Activated CD4-positive, alpha-beta T cell treated with anti-CD3 and anti-CD28 coated beads for 36 hours (primary cell): ENCODE measurements at places on chromosomes 11 and 22. TPM values are rescaled to one million over a fixed set of nuclear protein-coding genes. Genes with fewer than 3 reads are reported as not detected.

Gene CARD18
- total RNA-seq = not detected

Gene NLRP14
- 0.11 TPM for total RNA-seq

Gene CNTF
- total RNA-seq = 1.6 TPM

Gene RIBC2
- total RNA-seq = 6.3 TPM

Gene OR2AG1
- not detected for total RNA-seq

Gene SRRD
- 28.5 TPM for total RNA-seq

Gene IGSF9B
- total RNA-seq = 79.0 TPM

Gene BIK
- total RNA-seq = 1.4 TPM

Gene CYP2R1
- total RNA-seq = 13.1 TPM

Gene OR8G5
- not detected for total RNA-seq

Gene FLRT1
- total RNA-seq = 0.21 TPM

Gene MPEG1
- not detected for total RNA-seq

Gene KCNE3
- not detected for total RNA-seq

Gene ETS1
- 410 TPM for total RNA-seq

Gene DGCR6L
- total RNA-seq = 22.4 TPM

Gene DRD2
- not detected for total RNA-seq

Gene OR52A1
- not detected for total RNA-seq

Gene KCNK7
- 0.27 TPM for total RNA-seq

Gene SLC5A1
- not detected for total RNA-seq

Gene SEPTIN5
- total RNA-seq = 1.5 TPM

Gene OR8D1
- total RNA-seq = not detected

Gene CRYBB2
- total RNA-seq = 0.30 TPM

Gene DGCR8
- 31.8 TPM for total RNA-seq

Gene RBMXL2
- total RNA-seq = not detected

Gene PHF21B
- total RNA-seq = not detected

Gene OR52N4
- total RNA-seq = 0.70 TPM
